ENCODE measurements at places on chromosomes 13 and 19. TPM values are rescaled to one million over a fixed set of nuclear protein-coding genes. Genes with fewer than 3 reads are reported as not detected.

- DNase-seq, result peak; percentile 95
These were observed 209.5 kb downstream of the DNAJC15 start for GRCh38 chr13:43232873-43233265.

GRCh38 chr13:90510319-90510718 is 837.2 kb upstream of the MIR17HG start:
- no peak for DNase-seq

- DNase-seq, result no peak
These were observed 291.4 kb downstream of the DCLK1 start for GRCh38 chr13:35839806-35840205.

DNA sequence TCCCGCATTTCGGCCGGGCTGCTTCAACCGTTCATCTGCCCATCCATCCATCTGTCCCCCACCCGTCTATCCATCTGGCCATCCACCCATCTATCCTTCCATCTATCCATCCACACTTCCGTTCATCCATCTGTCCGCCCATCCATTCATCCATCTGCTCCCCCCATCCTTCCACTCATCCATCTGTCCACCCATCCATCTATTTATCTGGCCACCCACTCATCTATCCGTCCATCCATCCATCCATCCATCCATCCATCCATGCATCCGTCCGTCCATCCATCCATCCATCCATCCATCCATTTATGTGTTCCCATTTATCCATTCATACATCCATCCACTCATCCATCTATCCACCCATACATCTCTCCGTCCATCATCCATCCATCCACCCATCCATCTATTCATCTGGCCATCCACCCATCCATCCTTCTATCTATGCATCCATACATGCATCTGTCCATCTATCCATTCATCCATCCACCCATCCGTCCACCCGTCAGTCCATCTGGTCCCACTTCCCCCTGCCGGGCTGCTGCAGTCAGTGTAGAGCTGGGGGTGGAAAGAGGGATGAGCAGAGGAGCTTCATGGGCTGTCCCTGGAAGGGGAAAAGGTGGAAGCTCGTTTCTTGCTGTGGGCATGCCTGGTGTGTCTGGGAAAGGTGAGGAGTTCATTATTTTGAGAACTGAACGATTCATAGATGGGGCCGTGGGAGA is 722 bp downstream of the HSD11B1L start:
- no peak for DNase-seq

GRCh38 chr13:51329606-51330005 is 9.9 kb upstream of the SERPINE3 start:
- DNase-seq, result no peak

- peak; percentile 34 for DNase-seq
These were observed 60.6 kb upstream of the KLF12 start for GRCh38 chr13:74194846-74195245.

- no peak for DNase-seq
These were observed 158.8 kb downstream of the KDM4B start for GRCh38 chr19:5127717-5128116.

DNA sequence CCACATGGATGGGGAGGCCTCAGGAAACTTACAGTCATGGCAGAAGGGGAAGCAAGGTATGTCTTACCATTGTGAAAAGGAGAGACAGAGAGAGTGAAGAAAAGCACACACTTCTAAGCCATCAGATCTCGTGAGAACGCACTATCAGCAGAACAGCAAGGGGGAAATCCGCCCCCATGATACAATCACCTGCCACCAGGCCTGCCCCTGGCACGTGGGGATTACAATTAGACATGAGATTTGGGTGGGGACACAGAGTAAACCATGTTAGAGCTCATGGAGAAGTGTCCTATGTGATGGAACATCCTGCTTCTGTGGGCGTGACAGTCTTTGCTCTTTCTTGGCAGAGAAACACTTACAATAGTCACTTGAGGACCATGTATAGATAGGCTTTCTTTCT is 28.1 kb upstream of the ZNF331 start:
- no peak for DNase-seq

DNA sequence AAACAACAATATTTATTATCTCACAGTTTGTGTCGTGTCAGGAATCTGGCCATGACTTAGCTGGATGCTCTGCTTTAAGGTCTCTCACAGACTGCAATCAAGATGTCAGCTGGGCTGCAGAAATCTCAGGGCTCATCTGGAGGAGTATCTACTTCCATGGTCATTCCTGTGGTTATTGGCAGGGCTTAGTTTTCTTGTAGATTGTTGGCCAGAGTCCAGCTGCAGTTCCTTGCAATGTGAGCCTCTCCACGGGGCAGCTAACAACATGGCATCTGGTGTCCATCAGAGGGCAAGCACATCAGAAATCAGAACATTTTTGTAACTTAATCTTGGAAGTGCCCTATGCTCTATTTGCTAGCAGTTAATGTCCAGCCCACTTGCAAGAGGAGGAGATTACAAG is 45.7 kb upstream of the TDRD3 start:
- peak; percentile 76 for DNase-seq

Gene ADM5
- 0.26 TPM for total RNA-seq

Gene ZNF835
- total RNA-seq, result 3.6 TPM

Gene ADGRE3
- not detected for total RNA-seq

Gene MYO1F
- total RNA-seq, result 0.17 TPM

Gene CYP2F1
- not detected for total RNA-seq

Gene FGF21
- total RNA-seq, result not detected

Gene ZNF888
- total RNA-seq, result 2.6 TPM

Gene CALR3
- total RNA-seq, result not detected
